Activated naive CD4-positive, alpha-beta T cell treated with anti-CD3 and anti-CD28 coated beads, Interleukin-2, amount 10 ng/mL, durations not matched to agents 7 days and 5 days (primary cell): ENCODE measurements at places on chromosomes 1 and 21.

- no peak for DNase-seq
Measured at GRCh38 chr1:205235951-205236350, 8.2 kb downstream of the TMCC2 start.

DNA sequence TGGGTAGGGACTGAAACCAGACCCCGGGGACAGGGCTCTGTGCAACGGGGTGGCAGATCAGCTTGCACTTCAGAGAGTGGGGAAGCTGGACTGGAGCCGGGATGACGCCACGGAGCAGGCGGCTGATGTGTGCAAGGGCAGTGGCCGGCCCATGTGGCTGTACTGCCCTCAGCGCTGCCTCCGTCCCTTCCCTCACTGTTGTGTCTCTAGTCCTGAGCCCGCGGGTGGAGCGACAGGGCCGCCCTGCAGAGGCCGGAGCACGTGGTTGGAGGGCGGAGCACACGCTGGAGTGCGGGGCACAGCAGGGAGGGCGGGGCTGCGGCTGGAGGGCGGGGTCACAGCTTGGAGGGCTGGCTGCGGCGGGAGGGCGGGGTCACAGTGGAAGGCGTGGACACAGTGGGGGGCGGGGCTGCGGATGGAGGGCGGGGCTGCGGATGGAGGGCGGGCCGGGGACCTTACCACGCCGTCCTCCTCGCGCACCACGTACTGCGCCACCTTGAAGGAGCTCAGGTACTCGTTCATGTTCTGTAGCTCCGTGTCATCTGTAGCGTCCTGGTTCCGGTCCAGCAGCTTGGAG, 52.4 kb downstream of the CHD5 start:
- peak; percentile 84 for DNase-seq

- no peak for DNase-seq
Measured at GRCh38 chr1:25020173-25020845, 90.2 kb upstream of the RUNX3 start.

- no peak for DNase-seq
Measured at GRCh38 chr1:26890467-26890796, 349 bp upstream of the GPN2 start.

- DNase-seq, result no peak
Measured at GRCh38 chr1:182441719-182442118, 8.2 kb upstream of the RGSL1 start.

- DNase-seq, result peak; percentile 34
Measured at GRCh38 chr1:161304927-161305866, 4.6 kb downstream of the MPZ start.

- peak; percentile 43 for DNase-seq
Measured at GRCh38 chr21:20999659-21000058, 1.4 kb downstream of the NCAM2 start.

GRCh38 chr1:36212782-36213181, 11.5 kb upstream of the THRAP3 start:
- DNase-seq, result no peak

GRCh38 chr1:16048573-16049189, 5.1 kb downstream of the CLCNKB start:
- peak; percentile 53 for DNase-seq

DNA sequence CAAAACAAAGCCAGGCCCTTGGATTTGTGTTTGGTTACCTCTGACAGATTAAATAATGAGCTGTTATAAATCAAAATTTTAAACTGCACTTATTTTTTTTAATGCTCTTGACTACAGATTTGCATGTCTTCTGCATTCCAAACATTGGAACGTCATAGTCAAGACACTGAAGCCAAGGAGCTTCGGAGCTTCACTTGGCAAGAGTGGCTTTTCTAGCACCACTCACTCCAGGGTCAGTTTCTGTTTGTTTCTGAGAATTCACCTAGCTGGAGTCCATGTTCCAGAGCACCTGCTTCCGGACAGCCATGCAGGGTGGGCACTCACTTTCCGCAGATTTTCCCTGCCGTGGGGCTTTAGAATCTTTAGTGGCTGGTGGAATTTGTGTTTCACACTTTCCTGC, 202.9 kb downstream of the ZP4 start:
- no peak for DNase-seq

GRCh38 chr1:11272544-11272831, 510 bp upstream of the UBIAD1 start:
- no peak for DNase-seq

DNA sequence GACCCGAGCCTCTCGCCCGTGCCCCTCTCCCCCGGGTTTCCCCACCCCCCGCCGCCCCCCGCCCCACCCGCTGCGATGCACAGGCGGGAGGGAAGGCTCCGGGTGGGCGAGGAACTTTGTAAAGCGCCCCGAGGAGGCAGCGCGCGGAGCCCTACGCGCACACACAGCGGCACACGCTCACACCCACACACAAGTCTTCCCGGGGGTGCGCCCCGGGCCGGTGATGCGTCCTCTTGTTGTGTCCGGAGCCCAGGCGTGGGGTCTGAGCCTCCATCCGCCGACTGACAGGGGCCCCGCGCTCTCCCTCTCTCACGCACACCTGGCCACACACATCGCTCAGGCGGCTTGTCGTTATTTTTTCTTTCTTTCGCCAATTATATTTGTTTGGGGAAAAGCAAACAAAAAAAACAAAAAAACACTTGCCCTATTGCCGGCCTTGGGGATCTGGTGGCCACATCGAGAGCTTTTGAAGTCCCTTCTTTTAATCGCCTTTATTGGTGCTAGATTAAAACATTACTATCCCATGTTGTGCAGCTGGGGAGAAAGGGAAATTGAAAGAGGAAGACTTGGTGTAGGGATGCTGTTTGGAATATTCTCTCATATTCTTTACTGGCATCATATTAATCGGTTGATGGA, 770 bp downstream of the NTNG1 start:
- DNase-seq, result no peak

GRCh38 chr1:13703558-13704490, 3.8 kb downstream of the PRDM2 start:
- no peak for DNase-seq

DNA sequence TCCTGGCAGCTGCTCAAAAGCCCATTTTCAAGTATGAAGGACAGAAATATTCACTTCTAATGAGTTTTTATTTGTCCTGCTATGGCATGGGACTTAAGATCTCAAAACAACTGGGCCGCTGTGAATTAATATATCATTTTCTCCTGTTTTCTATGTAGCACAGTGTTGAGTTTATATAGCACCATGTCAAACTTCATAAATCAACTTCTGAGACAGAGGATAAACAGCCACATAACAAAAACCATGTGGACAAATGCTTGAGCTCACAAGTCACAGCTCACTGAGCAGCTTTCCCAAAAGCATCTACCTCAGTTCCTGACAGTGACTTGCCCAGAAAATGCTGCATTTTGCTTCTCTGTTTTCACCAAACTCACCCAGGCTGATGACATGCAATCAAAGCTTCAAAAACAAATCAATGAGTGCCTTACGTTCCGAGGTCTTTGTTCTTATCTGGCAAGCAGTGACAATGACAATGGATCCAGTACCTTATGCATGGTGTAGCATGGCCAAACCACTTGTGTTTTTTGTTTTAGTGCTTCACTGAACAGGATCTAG, 722.6 kb downstream of the LRRIQ3 start:
- DNase-seq, result no peak
